SJSA1 (cell line): ENCODE measurements at places on chromosomes 6 and 20.

DNA sequence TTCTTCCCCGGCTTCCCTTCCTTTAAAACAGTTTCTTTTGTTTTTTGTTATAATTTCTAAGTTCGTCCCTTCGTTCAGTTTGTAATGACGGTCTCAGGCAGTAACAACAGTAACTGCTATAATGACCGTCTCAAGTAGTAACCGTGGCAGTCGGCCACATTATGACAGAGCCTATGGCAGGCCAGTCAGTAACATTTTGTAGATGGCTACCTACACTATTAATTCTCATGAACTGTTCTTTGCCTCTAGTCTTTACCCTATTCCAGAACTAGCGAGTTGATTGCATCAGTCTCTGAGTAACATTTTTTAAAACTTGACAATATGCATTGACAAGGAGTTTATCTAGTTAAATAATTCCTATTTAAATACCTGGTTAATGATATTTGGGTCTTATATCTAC is 43.0 kb upstream of the ADGRG6 start:
- DNase-seq: no peak

GRCh38 chr20:5535125-5535756 is 215.0 kb upstream of the SHLD1 start:
- DNase-seq: no peak

GRCh38 chr6:466564-466963 is 75.0 kb downstream of the IRF4 start:
- DNase-seq: peak; percentile 61

- DNase-seq: no peak
These were observed 2.9 kb upstream of the LY6G6D start for GRCh38 chr6:31712296-31712695.
